Stimulated activated CD4-positive, alpha-beta T cell treated with anti-CD3 and anti-CD28 coated beads, TNF-alpha, amount 100 ng/mL, for 24 hours (primary cell): ENCODE measurements at places on chromosomes 3 and 15.

GRCh38 chr3:8845641-8846040 lies 76.2 kb upstream of the OXTR start:
- DNase-seq: no peak

GRCh38 chr3:191363221-191363620 lies 32.9 kb upstream of the UTS2B start:
- no peak for DNase-seq

DNA sequence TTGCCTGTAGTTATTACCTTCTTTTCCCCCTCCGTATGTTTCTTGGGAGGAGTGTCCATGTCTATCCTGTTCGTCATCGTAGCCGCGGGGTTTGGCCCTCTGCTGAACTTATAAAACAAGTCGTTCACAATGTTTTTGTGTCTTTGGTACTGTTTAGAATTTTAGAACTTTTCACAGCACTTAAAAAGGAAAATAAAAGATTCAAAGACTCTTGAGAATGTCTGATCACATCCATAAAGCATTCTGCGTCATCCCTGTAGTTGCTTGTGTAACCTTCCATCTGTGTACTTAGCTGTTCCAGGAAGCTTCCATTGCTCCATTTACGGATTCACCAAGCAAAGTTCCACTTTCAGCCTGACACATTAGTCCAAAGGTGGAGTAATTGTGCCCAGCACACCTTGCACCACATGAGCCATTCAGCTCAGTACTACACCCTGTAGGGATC lies 677.1 kb upstream of the NR2F2 start:
- DNase-seq: no peak

DNA sequence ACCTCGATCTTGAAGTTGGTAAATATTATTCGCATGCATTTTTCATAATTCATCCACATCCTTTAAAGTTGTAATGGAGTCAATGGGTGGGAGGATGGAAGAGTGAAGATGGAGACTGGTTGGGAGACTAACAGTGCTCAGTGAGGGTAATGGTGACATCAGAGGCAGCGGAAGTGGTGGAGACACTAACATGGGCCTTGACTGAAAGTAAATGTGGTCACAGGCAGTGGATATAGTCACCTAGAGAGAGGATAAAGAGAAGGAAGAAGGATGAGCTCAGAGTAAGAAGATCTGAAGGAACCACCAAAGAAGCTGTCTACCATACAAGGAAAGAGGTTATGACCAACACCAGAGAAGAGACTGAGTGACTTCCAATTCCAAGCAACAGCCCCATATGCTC lies 281.6 kb upstream of the STT3B start:
- DNase-seq: no peak

DNA sequence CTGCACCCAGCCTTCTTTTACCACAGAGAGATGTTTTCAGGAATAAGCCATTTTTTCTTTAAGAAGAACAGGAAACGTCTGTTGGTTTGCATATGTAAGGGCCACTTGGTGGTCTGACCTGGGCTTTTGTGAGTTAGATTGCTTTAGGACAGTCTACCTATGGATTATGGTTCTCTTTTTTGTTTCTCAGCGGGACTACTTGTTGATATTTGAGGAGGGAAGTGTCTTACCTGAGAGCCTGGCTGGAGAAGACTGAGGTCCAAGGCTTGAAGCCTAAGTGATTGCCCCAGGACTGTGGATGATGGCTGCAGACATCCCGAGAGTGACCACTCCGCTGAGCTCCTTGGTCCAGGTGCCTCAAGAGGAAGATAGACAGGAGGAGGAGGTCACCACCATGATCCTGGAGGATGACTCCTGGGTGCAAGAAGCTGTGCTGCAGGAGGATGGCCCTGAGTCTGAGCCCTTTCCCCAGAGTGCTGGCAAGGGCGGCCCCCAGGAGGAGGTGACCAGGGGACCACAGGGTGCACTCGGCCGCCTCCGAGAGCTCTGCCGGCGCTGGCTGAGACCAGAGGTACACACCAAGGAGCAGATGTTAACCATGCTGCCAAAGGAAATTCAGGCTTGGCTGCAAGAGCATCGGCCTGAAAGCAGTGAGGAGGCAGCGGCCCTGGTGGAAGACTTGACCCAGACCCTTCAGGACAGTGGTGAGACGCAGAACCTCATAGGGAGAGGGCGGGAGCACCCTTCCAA lies 3.0 kb downstream of the ZSCAN2 start:
- no peak for DNase-seq
